ENCODE measurements at places on chromosomes 7 and 10.

DNA sequence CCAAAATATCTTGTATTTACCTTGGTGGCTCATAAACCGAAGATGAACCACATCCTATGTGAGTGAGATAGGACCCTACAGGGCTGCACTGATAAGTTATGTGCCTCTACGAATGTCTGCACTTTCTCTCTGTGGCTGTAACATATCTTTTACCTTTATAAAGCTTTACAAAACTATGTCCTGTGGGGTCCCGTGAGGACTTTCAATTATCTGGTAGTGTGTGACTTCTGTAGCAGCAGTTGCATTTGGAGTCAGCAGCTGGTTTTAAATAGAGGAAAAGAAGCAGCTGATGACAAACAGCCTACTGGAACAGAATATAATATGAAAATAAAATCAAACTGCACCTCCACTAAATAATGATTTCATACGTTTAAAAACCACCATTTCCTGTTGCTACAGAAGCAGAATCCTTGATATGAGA, 222.4 kb upstream of the GNAI1 start:
- DNase-seq = no peak

GRCh38 chr7:4842319-4843064, 19.3 kb downstream of the PAPOLB start:
- no peak for DNase-seq

DNA sequence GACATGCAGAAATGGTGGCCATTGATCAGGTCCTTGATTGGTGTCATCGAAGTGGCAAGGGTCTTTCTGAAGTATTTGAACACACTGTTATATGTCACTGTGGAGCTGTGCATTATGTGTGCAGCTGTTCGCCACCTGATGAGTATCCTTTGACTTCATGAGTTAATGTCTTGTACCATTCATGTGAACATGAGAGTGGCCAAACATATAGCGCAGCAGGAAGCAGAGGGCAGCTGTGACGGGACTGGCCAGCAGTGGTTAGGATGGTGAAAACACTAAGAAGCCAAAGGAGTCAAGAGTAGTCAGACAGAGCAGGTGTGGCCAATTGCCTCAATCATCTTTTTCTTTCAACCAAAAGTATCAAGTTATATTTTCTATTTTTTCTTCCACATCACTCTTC, 167.4 kb downstream of the IMMP2L start:
- no peak for DNase-seq

- no peak for DNase-seq
Measured at GRCh38 chr7:4575254-4575653, 106.8 kb upstream of the FOXK1 start.

GRCh38 chr7:157610671-157611295, 274.0 kb downstream of the DNAJB6 start:
- DNase-seq = no peak

Measured in GM19239 (cell line).